ENCODE measurements at places on chromosomes 6 and 20. TPM values are rescaled to one million over a fixed set of nuclear protein-coding genes. Genes with fewer than 3 reads are reported as not detected.

The FAM83B gene
- not detected for polyA plus RNA-seq

The COL11A2 gene
- 12.6 TPM for polyA plus RNA-seq

The LPA gene
- polyA plus RNA-seq = 1.5 TPM

The HTR1E gene
- polyA plus RNA-seq = 1.7 TPM

The TMEM170B gene
- polyA plus RNA-seq = 43.8 TPM

The FRMD1 gene
- 0.19 TPM for polyA plus RNA-seq

The CYP24A1 gene
- 1.1 TPM for polyA plus RNA-seq

The BPI gene
- 5.0 TPM for polyA plus RNA-seq

The LTA gene
- 0.22 TPM for polyA plus RNA-seq

The RPS6KA2 gene
- 34.6 TPM for polyA plus RNA-seq

The TSBP1 gene
- 0.27 TPM for polyA plus RNA-seq

The SLC44A4 gene
- 1.00 TPM for polyA plus RNA-seq
